HEK293T (cell line): ENCODE measurements at places on chromosomes 1 and 21.

- DNase-seq: no peak
These were observed 97.9 kb downstream of the PLPPR5 start for GRCh38 chr1:98906809-98907208.

- DNase-seq: no peak
These were observed 82.8 kb upstream of the ATP1A1 start for GRCh38 chr1:116290085-116290705.

GRCh38 chr1:160402001-160402795, 1.8 kb downstream of the VANGL2 start:
- DNase-seq: no peak

- DNase-seq: no peak
These were observed 19.2 kb upstream of the PDIK1L start for GRCh38 chr1:26092422-26092821.

DNA sequence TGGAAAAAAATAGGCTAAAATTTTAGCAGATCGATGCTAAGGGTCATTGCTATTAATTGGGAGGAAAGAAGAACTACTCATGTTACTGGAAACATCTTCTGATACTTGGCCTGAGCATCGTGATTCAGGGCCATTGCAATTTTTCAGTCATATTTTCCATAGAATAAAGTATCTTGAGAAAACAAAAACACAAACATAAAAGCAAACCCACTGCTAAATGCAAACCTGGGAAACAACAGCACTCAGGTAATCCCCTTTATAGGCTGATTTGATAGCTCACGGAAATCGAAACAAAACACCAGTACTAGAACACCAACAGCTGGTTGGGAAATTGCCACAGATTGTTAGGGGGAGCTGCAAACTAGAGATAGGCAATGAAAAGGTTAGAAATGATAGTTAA, 172.9 kb upstream of the ESRRG start:
- DNase-seq: no peak

DNA sequence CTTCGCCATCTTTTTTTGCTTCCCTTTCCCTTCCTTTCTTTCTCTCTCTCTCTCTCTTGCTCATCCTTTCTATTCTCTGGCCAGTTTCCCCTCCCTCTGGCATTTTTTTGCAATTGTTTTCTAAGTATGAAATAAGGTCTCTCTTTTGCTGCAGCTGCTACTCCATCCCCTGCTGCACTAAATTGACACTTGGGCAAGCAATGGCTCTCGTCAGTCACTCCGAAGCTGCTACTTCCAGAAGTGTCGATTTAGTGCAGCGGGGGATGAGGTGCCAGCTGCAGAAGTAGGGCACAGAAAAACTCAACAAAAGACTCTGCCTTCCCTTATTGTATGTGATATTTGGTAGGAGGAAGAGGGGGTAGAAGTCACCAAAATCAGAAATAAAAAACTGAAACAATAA, 642.3 kb downstream of the RWDD3 start:
- DNase-seq: no peak

DNA sequence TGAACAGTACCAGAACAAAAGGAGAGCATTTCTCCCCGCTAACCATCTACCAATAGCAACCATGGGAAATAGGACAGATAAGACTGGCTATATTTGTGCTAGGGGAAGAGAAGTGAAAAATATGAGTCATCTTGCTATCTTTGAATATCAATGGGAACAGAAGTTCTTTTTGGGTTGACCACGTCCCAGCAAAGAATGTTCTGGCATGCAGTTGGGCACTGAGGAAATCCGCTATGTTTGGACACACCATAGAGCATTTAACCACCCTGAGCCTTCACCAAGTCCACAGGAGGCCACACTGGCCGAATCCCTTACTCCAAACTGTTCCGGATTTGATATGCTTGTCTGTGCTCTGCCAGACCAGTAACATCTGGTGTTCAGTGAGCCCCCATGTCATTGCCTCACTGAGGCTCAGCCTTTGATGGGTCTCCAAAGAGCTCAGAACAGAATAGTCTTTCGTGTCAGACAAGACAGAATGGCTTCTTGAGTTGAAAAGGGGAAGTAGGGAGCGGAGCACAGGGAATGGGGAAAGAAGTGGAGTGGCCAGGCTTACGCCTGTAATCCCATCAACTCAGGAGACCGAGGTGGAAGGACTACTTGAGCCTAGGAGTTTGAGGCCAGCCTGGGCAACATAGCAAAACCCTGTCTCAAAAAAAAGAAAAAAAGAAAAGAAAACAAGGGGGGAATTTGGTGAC, 81.4 kb downstream of the SMYD2 start:
- DNase-seq: no peak

- no peak for DNase-seq
These were observed 112.6 kb downstream of the MACF1 start for GRCh38 chr1:39317111-39317510.

- DNase-seq: peak; percentile 41
These were observed 1.2 kb upstream of the HMCN1 start for GRCh38 chr1:185732951-185733350.

DNA sequence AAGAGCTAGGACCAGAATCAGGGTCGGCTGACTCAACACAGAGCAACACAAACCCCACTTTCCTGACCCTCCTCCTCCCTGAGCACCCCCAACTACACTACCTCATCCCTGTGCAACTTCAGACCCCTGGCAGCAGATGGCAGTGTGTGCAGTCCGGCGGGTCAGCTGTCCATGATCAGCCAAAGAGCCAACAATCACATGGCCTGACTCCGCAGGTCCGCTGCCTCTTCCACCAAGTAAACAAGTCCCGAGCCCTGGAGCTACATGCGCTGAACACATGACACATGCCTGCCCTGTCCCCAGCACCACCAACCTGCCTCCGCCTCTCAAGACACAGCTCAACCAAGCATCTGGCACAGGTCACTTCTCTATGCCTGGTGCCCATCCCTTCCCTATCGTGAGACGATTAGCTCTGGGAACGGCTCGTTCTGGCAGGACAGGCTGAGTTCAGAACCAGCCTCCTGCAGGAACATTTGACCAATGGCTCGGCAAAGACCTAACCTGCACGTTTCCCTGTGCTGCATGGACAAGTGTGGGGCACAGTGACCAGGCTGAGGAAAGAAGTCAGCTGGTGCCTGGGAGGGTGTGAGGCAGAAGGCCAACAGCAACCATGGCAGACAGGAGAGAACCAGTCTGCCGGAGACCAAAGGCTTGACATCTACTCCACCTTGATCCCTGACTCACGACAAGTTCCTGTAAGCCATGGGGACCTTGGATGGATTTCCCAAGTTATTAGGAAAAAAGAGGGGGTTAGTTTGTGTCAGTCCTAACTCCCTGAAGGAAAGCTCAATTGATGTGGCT, 60.3 kb downstream of the CD46 start:
- peak; percentile 53 for DNase-seq

DNA sequence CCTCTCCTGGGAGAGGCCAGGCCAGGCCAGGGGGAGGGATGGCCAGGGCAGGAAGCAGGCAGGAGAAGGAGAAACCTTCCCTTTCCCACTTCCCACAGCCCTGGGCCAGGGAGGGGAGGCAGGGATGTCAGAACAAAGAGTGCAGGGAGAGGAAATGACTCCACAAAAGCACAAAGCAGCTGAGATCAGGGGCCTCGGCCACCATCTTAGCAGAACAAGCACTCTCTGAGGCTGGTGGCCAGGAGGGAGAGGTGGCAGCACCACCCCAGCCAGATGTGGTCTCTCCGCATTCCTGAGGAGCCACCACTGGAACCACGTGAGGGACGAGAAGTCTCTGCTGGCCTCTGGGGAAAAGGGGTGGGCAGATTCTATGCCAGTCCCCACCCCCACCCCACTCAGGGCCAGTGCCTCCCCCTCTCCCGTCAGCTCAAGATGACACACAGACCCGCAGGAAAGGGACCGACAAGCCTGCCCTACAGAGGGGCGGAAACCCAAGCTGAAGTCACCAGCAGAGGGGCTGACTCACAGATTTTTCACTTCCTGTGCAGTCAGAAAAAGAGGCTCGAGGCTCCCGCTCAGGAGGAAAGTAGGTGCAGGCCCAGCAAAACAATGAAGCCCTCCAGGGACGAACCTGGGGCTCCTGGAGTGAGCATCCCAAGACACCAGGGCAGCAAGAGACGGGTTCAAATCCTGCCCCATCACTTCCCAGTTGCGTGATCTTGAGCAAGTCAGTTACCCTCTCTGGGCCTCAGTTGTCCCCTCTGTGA, 24.1 kb upstream of the ALDH4A1 start:
- DNase-seq: no peak

GRCh38 chr21:43991447-43991991, 20.6 kb upstream of the TRAPPC10 start:
- no peak for DNase-seq

DNA sequence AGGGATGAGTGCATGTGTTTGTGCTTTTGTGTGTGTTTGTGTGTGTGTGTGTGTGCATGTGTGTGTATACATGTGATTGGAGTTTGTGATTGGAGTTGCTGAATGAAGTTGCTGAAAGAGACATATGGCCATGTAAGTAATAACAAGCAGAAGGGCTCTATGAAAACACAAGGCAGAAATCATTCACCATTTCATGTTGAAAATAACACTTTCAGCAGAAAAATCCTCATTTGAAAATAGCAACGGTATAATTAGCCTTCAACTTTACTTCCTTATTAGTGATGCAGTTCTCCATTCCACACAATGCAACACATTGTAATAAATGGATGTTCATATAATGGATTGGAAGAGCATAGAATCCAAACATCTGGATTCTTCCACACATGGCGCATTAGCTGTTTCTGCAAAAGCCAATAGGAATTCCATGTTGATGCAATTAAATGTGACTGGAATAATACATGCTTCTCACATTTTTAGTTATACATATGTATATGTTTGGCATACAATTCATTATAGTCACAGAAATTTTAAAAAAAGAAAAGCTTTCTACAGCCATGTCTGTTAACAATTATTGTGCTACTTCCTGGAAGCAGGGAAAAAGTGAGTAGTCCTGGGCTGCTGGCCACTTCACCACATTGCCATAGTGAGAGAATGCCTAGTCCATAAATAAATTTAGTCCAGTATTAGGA, 538.0 kb downstream of the LTN1 start:
- no peak for DNase-seq

- no peak for DNase-seq
These were observed 315.7 kb upstream of the USP25 start for GRCh38 chr21:15414057-15414456.

- DNase-seq: no peak
These were observed 1655.0 kb downstream of the MRPL39 start for GRCh38 chr21:23952269-23952668.

DNA sequence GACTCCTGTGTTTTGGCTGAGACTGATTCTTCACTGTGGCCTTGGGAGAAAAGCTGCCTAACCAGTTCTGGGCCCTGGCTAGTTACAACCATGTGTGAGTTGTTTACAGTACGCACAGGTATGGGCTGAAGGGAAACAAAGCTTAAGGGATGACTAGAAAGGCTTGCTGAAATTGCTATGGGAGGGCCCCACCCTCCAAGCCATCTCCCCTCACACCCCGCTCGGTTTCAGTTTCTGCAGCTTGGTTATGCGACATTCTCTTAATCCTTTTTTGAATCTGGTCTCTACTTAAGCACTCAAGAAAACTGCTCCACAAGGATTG, 43.1 kb downstream of the PBX1 start:
- DNase-seq: no peak

- DNase-seq: no peak
These were observed 7.3 kb downstream of the WDR26 start for GRCh38 chr1:224427346-224427745.
